Smooth muscle cell of bladder (primary cell): ENCODE measurements at places on chromosomes 2 and 18. TPM values are rescaled to one million over a fixed set of nuclear protein-coding genes. Genes with fewer than 3 reads are reported as not detected.

The ZNF892 gene
- total RNA-seq: 3.0 and 4.7 TPM in 2 replicates

The ITPRIPL1 gene
- 0.43 and 0.74 TPM in 2 replicates for total RNA-seq

The ST8SIA5 gene
- under 0.01 TPM in 1 of 2 replicates, not detected in the other for total RNA-seq

The CCDC178 gene
- total RNA-seq: 0.14 and 0.28 TPM in 2 replicates

The ADGRF3 gene
- under 0.01 TPM in 2 replicates for total RNA-seq

The TPO gene
- total RNA-seq: not detected in 2 replicates
